ENCODE measurements at places on chromosomes 11 and 22.

GRCh38 chr22:48757581-48757980 is 1070.1 kb downstream of the BRD1 start:
- no peak for DNase-seq

DNA sequence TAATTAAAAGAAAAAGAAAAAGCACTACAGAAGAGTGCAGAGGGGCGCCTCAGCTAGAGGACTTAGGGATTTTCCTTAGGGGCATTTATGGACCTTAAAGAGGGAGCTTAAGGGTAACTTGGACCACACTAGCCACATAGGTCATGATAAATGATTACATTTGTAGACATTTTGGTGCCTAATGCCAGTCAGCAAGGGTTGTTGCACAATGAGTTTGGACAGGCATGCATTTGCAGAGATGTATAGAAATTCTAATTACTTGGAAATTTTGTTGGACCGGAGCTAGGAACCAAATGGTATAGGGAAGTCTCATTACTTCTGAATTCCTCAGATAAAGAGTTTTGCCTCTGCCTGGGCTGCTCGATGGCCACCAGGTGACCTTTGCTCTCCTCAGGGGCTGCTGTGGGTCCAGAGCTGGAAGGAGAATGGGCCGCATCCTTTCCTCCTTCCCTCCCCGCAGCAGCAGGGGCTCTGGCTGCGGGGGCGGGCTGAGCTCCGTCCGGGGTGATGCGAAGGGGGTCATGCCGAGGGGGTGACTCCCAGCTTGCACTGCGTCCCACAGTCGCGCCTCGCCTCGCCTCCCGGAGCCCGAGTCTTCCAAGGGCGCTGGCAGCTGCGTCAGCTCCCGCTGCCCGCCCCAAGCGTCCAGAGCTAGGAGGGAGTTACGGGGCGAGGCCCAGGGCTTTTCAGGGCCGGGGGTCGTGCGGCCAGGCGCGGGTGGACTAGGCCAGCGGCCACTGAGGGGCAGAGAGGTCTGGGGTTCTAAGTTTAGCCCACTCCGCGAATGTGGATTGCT is 20.3 kb upstream of the MALAT1 start:
- DNase-seq, result no peak

DNA sequence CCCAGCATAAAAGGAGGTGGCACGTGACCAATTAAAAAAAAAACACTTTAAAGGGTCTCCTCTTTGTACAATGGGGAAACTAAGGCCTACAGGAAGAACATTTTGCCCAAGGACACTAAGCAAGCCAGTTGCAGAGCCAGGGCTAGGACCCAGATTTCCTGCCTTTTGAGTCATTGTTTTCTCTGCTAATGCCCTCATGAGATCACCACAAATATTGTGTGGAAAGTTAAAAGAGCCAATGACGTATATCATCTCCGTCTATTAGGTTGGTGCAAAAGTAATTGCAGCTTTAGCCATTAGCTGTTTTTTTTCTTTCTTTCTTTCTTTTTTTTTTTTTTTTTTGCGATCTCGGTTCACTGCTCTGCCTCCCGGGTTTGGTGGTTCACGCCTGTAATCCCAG is 24.1 kb upstream of the LRRC32 start:
- no peak for DNase-seq

DNA sequence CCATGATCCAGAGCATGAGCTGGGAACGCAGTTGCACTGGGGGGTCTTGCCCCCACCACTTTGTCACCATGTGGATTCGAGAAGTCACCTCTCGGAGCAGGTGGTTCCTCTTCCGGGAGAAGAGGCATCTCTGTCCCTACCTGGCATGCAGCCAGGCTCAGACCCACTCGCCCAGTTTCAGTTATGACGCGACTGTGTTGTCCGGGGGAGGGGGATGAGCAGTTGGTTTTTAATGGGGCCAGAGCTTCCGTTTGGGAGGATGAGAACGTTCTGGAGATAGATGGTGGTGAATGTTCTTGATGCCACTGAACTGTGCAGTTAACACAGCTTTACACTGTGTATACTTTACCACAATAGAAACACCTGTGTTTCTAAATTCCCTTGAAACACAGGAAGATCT is 41.5 kb downstream of the DHCR7 start:
- DNase-seq, result peak; percentile 88

- no peak for DNase-seq
These were observed 19.6 kb upstream of the LIMK2 start for GRCh38 chr22:31192513-31192912.
